ENCODE measurements at places on chromosomes 5 and 9. TPM values are rescaled to one million over a fixed set of nuclear protein-coding genes. Genes with fewer than 3 reads are reported as not detected.

GRCh38 chr5:180358179-180358578 is 5.0 kb upstream of the GFPT2 start:
- DNase-seq, result no peak

DNA sequence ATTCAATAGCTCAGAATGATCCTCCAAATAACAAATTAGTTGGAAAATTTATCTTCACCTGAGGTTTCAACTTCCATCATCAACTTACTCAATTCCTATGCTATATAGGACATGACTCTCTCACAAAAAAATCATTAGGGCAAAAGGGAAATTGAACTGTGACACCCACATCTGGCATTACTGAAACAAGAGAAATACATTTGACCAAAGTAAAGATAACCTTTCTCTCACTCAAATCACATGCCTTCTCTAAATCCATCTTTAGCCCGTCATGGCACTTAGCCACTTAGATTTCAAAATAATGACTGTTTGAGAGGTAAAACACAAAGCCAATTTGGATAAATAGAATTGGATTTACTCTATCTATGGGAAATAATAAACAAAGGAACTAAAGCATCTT is 126.4 kb downstream of the ADAMTS6 start:
- DNase-seq, result no peak

- no peak for DNase-seq
These were observed 142.6 kb upstream of the GAS1 start for GRCh38 chr9:87089929-87090328.

- peak; percentile 96 for DNase-seq
These were observed 204.9 kb downstream of the ERCC6L2 start for GRCh38 chr9:96080364-96080763.

DNA sequence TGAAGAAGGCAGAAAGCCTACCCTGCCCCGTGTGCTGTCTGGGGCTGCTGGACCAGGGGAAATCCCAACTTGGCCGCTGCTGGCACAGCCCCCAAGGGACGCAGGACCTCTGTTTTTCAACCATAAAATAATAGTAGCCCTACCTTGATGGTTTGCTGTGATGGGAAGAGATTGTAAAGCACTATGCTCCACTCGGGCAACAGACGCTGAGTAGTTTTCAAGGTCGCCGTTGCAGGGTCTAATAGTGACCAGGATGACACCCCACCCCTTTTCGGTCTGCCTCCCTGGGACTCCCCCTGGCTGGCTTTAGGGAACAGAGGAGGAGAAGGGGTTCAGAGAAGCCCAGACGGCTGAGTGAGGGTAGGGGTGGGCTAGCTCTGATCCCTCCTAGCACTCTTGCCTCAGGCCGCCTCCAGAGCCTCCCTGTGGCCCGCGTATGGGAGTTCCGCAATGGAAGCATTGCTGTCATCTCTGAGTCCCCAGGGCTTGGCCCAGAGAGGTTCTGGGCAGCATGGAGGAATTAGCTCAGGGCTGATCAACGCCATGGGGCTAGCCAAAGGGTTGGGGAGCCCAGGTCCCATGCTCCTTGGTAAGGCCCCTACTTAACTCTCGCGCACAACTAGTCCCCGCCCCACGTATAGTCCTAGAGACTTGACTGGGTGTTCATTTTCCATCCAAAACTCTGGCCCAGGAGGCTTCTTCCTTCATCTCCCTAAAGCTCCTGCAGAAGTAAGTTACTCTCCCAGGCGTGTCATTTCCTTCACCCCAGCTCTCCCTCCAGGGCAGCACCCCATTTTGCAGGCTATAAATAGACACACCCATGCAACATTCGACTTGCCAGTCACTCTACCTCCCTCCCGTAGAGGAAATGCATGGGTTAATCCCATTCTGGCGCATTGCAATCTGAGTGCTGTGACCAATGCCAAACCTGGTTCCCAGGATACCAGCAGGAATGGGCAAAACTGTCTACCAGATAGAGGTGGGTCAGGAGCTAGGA is 1.1 kb upstream of the IRF1 start:
- DNase-seq, result peak; percentile 42

DNA sequence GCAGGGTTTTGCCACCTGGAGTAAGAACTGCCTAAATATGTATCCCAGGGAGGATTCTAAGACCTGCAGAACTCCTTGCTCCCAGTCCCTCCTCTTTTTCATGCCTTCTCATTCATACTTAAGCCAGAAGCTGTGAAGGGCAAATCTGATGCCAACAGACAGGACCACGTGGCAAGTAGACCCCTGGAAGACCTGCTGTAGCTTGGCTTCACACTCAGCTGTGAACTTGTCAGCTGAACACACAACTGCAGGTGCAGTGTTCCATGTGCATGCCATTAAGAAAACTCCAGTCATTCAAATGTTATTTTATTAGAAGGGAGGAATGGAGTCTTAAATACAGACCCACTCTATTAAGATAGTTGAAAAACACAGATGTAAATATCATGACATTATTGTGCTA is 79.3 kb upstream of the AGXT2 start:
- DNase-seq, result no peak

The NUTM2F gene
- not detected for total RNA-seq

The POLR1E gene
- total RNA-seq, result 40.3 TPM

The JADE2 gene
- 20.7 TPM for total RNA-seq

The SLC6A7 gene
- total RNA-seq, result not detected

All from A172 (cell line).